Psoas muscle (tissue), 8 donors: ENCODE measurements at places on chromosomes 13 and 19. TPM values are rescaled to one million over a fixed set of nuclear protein-coding genes. Genes with fewer than 3 reads are reported as not detected.

DNA sequence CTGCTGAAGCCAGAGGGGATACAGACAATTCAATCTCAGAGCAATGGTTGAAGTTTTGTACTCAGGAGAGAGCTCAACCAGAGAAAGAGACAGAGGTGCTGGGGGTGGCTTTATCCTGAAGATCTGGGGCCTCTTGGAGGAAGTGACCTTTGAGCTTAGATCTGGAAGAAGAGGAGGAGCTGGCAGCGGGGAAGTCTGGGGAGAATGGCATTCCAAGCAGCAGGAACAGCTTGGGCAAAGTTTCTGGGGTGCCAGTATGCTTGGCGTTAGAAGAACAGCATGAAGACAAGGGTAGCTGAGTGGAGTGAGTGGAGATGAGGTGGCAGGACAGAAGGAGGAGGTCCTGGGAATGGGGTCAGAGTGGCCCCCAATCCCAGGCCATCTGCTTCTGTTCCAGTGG is 11.3 kb downstream of the MAST3 start:
- no peak overlapping the region for H3K4me3 ChIP-seq
- H3K4me1 ChIP-seq: peaks cover 8% of the 10 kb centered on the region
- DNase-seq: no peak
- H3K36me3 ChIP-seq: no peaks in the 10 kb centered on the region
- no peaks in the 10 kb centered on the region for H3K27me3 ChIP-seq

Gene HIF3A
- 20.4 TPM for total RNA-seq

GRCh38 chr13:27977476-27978300 is 8.6 kb upstream of the CDX2 start:
- H3K27me3 ChIP-seq: peaks cover 5% of the 10 kb centered on the region
- no peak overlapping the region for H3K27ac ChIP-seq
- DNase-seq: no peak
- peak overlapping the region; percentile 38 for H3K4me3 ChIP-seq

DNA sequence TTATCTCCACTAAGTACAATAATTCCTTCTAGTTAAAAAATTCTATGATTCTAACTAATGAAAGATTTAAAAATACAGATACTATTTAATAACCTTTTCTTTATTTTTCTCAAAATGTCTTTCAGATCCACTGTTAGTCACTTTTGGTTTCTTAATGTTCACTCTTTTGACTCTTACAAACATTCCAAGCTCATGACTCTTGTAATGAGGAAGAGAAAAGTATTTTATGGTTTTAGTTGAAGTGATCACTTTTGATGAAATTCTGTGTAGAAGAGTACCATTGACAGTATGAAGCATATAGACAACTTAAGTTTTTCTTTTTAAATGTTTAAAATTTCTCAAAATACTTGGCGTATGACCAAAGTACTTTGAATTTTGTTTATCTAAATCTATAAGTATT is 27.8 kb downstream of the COG3 start:
- H3K27me3 ChIP-seq: no peaks in the 10 kb centered on the region
- no peak overlapping the region for H3K4me3 ChIP-seq
- H3K36me3 ChIP-seq: peaks cover 91% of the 10 kb centered on the region

- no peaks in the 10 kb centered on the region for H3K27me3 ChIP-seq
- H3K27ac ChIP-seq: no peak overlapping the region
- no peak overlapping the region for H3K4me3 ChIP-seq
- H3K36me3 ChIP-seq: no peaks in the 10 kb centered on the region
- H3K4me1 ChIP-seq: no peaks in the 10 kb centered on the region
These were observed 21.3 kb upstream of the UQCR11 start for GRCh38 chr19:1626417-1627010.
